Lung microvascular endothelial cell (primary cell): ENCODE measurements at places on chromosomes 13 and 19. TPM values are rescaled to one million over a fixed set of nuclear protein-coding genes. Genes with fewer than 3 reads are reported as not detected.
A peak's percentile ranks its signal among the peaks of the same experiment; 100 is the strongest.

The ACP5 gene
- under 0.01 and 0.60 TPM in 2 replicates for total RNA-seq

GRCh38 chr19:46514589-46515289 is 19.1 kb upstream of the PNMA8B start:
- no peak for DNase-seq

The OXGR1 gene
- not detected in 2 replicates for total RNA-seq

GRCh38 chr19:29263305-29264135 is 50.6 kb upstream of the UQCRFS1 start:
- DNase-seq, result peak; percentile 38

The TMEM143 gene
- 2.0 and 2.2 TPM in 2 replicates for total RNA-seq

The LILRB4 gene
- not detected in 2 replicates for total RNA-seq

DNA sequence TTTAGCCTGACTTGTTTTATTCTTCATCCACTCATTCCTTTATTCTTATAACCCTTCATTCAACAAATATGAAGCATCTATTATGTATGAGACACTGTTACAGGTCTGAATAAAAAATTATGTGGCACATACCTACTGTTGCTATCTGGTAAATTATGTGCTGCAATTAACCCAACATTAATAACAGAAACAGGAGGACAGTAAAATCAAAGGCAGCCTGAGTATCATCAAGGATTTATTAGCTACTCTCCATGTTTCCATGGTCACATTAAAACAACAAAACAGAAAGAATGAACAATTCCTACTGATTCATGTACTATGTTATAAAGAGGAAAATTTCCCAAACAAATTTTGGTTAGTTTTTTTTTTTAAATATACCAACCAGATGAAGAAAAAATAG is 43.9 kb downstream of the RAP2A start:
- no peak for DNase-seq

The ZNF415 gene
- 1.3 and 2.0 TPM in 2 replicates for total RNA-seq

The ATP11A gene
- 10.9 and 18.8 TPM in 2 replicates for total RNA-seq

The GRWD1 gene
- total RNA-seq, result 10.0 and 14.5 TPM in 2 replicates

- no peak for DNase-seq
Observed at GRCh38 chr19:21587117-21587461, 81.7 kb downstream of the ZNF429 start.

The DMKN gene
- not detected in 2 replicates for total RNA-seq

The PALM gene
- 23.1 and 36.9 TPM in 2 replicates for total RNA-seq

DNA sequence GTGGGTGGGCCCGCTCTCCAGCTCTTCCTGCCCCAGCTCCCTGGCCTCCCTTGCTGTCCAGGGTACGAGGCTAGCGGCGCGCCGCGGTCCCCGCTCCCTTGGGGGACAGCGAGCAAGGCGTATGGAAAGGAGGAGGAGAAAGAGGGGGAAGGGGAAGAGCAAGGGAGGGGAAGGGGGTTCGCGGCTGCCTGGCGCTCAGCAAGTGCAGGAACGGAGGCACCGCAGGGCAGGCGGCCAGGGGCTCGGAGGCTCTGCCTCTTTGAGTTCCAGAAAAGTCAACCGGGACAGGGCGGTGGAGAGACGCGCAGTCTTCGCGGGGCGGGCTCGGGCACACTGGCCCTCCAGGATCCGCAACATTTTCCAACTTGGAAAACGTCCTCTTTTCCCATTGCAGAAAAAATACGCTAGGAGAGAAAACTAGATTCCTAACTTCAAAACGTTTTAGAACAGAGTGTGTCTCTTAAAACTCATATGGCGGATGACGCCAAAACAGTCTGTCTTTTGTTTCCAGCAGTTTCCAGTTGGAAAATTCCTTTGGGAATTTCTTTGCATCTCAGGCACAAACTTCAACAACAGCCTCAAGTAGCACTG is 23.1 kb upstream of the TNFRSF19 start:
- no peak for DNase-seq

The FSD1 gene
- 2.2 and 10.2 TPM in 2 replicates for total RNA-seq

DNA sequence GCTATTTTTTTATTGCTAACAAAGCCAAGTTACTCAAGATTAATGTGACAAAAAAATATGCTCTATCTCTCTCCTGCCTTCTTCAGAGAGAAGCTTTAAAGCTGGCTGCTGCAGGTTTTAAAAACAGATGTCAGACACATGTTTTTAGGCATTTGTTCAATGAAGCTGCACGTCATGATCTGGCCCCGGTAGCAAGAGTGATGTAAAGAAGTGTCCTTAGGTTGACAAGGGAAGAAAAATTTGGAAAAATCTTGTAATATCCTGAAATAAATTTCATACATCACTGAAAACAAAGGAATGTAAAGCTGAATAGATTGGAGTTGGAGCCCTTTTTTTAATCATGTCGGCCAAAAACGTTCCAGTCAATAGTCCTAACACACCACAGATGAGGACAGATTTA is 531.4 kb upstream of the NBEA start:
- no peak for DNase-seq

DNA sequence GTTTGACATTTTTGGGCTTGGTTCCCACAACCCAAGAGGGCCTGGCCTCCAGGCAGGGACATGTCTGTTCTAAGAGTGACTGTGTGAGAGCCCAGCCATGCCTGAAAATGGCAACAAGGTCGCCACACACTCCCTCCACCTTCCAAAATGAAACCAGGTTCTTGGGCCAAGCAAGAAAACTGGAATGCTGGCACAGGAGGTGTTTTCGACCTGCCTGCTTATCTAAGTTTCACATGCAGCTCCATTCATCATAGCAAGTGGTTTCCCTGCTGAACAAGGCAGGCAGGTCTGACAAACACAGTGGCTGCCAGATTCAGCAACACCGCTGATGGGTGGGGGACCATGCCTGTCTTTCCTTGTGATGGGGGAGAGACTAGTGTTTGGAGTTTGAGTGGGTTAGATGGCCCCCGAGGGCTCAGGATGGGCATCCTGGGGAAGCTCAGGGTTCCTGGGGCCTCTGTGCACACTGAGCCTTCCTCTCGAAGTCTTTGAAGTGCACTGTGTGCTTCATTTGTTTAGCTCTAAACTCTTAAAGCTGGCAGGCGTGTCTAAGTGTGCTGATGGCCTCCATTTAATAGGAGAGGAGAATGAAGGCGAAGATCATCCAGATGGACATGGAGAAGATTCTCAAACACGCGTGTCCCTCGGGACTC is 17.9 kb upstream of the GAS6 start:
- DNase-seq, result peak; percentile 78

GRCh38 chr13:47258384-47258783 is 361.5 kb upstream of the HTR2A start:
- no peak for DNase-seq

The DAND5 gene
- under 0.01 and 0.22 TPM in 2 replicates for total RNA-seq

DNA sequence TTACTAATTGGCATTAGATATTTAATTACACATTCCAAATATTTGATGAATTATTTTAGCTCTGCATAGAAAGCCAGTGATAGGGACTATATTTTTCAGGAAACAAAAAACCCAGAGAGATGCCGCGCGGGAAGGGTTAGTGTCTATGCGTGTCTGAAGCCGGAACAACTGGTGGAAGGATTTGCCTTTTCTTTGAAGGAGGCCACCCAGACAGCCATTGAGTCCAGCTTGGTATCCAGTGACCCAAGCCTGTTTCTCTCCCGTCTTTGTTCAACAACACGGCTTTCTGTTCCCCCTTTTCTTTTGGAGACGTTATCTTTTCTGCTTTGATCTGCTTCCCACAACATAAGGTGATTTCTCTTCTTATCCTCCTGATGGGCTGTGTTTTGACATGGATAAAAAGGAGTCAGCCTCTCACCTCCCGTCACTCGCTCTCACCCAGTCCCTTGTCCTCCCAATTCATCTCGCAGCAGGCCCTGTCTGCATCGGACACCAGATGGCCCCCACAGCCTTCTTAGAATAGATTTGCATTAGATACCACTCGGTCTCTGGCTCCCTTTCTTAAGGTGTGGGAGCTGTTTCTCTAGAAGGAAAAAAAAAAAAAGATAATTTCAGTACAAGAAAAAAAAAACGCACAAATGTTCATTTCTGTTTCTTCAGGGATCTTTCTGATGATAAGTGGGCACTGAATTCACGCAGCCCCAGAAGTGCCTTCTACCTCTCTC is 361.8 kb downstream of the ZNF536 start:
- no peak for DNase-seq

- no peak for DNase-seq
Observed at GRCh38 chr13:31905961-31906360, 125.6 kb upstream of the FRY start.

DNA sequence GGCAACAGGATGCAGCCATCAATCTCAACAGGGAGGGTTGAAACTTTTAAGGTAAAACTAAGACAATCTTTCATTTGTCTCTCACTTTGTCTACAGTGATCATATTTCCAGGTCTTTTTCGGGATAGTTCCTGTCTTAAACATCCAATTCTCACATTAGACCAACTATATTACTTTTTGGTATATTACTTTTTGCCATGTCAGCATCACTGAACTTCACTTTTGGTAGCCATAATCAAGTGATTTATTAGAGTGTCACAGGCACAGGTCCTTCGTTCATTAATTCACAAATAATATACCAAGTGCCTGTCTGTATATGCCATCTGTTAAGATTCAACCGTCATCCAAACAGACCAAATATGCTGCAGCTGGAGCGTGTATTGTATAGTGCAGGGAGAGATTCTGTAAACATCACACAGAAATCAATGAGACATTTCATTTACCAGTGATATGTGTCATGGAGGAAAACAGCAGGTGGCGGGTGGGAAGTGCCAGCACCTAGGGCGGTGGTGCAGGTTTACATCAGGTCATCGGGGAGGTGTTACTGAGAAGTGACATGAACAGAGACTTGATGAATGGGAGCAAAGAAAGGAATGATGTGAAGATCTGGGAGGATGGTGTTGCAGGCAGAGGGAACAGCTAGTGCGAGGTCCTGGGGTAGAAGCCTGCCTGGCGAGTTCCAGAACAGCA is 24.9 kb downstream of the ARHGEF7 start:
- no peak for DNase-seq

GRCh38 chr19:613732-614567 is 19.4 kb downstream of the POLRMT start:
- DNase-seq, result no peak

The ELAVL3 gene
- total RNA-seq, result not detected in 2 replicates
